ENCODE measurements at places on chromosomes 2 and 18. TPM values are rescaled to one million over a fixed set of nuclear protein-coding genes. Genes with fewer than 3 reads are reported as not detected.

- H3K27me3 ChIP-seq: no peaks in the 10 kb centered on the region
- no peak overlapping the region for H3K4me3 ChIP-seq
- H3K4me1 ChIP-seq: peaks cover 32% of the 10 kb centered on the region
- DNase-seq: no peak
- peak overlapping the region; percentile 78 for H3K27ac ChIP-seq
- no peaks in the 10 kb centered on the region for H3K36me3 ChIP-seq
Observed at GRCh38 chr2:240250150-240250984, 109.9 kb upstream of the OTOS start.

- H3K27ac ChIP-seq: no peak overlapping the region
- no peaks in the 10 kb centered on the region for H3K27me3 ChIP-seq
- H3K4me1 ChIP-seq: peaks cover 8% of the 10 kb centered on the region
- H3K4me3 ChIP-seq: no peak overlapping the region
- no peak for DNase-seq
Observed at GRCh38 chr18:37440206-37440605, 125.4 kb downstream of the CELF4 start.

DNA sequence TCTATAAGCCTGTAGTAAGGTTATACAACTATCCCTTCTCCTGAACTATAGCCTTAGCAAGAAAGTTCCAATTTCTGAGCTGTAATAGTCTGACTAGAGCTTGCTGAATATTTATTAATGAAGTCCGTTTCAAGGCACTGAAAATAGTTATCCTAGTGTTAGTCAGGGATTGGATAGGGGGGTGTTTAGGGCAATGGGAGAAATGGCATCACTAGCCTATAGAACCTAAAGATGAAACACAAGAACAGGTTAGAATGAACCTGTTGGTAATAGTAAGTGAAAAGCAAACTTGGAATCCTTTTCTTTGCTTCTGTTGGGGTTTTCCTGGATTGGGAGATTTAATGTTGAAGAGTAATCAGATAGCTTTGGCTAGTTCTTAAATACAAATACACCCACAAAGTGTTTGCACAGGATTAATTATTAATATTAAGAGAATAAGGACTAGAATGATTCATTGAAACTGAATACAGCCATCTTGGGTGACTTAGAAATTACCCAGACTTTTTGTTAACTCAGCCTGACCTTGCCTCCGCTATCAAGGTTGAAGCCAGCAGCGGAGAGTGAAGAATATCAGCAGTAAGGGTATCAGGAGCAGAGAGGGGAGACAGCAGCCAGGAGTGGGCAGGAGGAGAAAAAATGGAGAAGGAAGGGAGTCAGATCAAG lies 14.4 kb downstream of the CCNT2 start:
- no peaks in the 10 kb centered on the region for H3K36me3 ChIP-seq
- H3K27me3 ChIP-seq: no peaks in the 10 kb centered on the region
- no peaks in the 10 kb centered on the region for H3K4me1 ChIP-seq

DNA sequence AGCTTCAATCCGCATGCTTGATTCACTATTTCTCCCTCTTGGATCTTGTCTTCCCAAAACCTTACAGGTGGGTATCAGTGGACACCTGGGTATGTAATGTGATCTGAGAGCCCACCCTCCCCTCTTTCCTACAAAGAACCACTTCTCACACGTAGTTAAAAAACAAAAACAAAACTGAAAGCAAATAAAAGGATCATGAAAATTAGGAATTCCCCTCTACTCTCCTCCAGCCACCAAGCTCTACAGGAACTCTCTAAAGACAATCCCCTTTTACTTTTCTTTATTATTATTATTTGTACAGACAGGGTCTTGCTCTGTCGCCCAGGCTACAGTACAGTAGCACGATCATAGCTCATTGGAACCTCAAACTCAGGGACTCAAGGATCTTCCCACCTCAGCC lies 40.8 kb upstream of the MYO1B start:
- no peaks in the 10 kb centered on the region for H3K27me3 ChIP-seq
- H3K36me3 ChIP-seq: no peaks in the 10 kb centered on the region
- H3K4me3 ChIP-seq: no peak overlapping the region
- DNase-seq: no peak
- H3K4me1 ChIP-seq: no peaks in the 10 kb centered on the region
- H3K27ac ChIP-seq: no peak overlapping the region

- no peaks in the 10 kb centered on the region for H3K27me3 ChIP-seq
- no peaks in the 10 kb centered on the region for H3K36me3 ChIP-seq
Observed at GRCh38 chr2:195531754-195532153, 125.3 kb upstream of the SLC39A10 start.

- no peaks in the 10 kb centered on the region for H3K36me3 ChIP-seq
- no peak for DNase-seq
- no peak overlapping the region for H3K27ac ChIP-seq
Observed at GRCh38 chr2:231732604-231733003, 24.3 kb downstream of the PTMA start.

DNA sequence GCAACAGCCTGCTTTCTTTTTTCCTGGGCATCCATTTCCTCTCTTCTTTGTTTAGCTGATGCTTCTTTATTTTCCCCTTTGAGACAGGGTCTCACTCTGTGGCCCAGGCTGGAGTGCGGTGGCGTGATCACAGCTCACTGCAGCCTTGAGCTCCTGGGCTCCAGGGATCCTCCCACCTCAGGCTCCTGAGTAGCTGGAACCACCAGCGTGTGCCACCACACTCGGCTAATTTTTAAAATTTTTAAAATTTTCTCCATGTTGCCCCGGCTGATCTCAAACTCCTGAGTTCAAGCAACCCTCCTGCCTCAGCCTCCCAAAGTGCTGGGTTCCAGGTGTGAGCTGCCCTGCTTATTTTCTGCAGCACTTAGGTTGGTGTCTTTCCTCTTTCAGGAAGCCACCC lies 58.7 kb downstream of the NTSR2 start:
- H3K4me3 ChIP-seq: no peak overlapping the region
- no peaks in the 10 kb centered on the region for H3K36me3 ChIP-seq
- no peak overlapping the region for H3K27ac ChIP-seq
- no peak for DNase-seq

DNA sequence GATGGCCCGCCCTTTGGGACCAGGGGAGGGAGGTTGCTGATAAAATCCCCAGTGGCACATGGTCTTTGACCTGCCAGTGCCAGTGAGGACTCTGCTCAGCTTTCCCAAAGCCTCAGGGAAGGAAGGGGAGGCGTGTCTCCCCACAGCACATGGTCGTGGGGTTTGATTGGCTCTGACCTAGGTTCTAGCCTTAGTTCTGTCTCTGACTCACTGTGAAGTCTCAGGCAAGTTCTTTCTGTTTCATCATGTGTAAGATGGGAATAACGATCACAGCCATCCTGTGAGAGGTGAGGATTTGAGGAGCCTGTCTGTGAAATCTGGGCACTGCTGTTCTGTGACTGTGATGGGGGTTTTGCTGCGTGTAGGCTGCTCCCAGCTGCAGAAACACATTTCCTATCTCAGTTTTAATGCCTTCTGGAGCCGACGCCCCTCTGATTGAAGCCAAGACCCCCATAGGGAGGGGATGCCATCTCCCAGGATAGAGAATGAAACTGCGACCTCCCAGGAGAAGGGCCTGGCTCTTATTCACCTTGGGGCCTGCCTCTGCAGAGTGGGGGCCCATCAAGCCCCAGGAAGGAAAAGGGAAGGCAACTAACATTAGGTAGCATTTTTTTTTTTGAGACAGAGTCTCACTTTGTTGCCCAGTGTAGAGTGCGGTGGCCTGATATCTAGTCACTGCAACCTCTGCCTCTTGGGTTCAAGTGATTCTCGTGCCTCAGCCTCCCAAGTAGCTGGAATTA lies 84.0 kb downstream of the DDX1 start:
- no peaks in the 10 kb centered on the region for H3K36me3 ChIP-seq
- no peaks in the 10 kb centered on the region for H3K27me3 ChIP-seq
- peaks cover 3% of the 10 kb centered on the region for H3K4me1 ChIP-seq
- no peak overlapping the region for H3K4me3 ChIP-seq
- no peak for DNase-seq
- no peak overlapping the region for H3K27ac ChIP-seq

- no peaks in the 10 kb centered on the region for H3K36me3 ChIP-seq
- no peaks in the 10 kb centered on the region for H3K27me3 ChIP-seq
- no peak for DNase-seq
- H3K4me1 ChIP-seq: no peaks in the 10 kb centered on the region
Observed at GRCh38 chr2:39448169-39448502, 11.1 kb upstream of the MAP4K3 start.

DNA sequence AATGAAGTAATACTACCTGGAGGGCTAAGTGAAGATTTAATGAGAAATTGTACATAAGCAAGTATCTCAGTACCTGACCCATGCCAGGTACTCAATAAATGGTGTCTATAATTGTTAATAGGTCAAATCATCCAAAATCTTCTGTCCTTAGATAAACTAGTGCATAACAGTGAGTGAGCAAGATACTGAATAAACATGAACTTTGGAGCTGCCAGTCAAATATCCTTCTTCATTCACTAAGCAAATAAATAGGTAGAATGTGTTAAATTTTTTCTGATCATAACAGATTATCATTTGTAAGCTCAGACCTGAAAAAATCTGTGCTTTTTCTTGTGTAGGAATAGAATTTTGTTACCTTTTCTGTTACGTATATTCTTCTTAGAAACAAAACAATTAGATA lies 39.6 kb downstream of the RAB3GAP1 start:
- no peak for DNase-seq
- H3K4me1 ChIP-seq: no peaks in the 10 kb centered on the region
- H3K27me3 ChIP-seq: no peaks in the 10 kb centered on the region

GRCh38 chr2:85854897-85855296 lies 33.9 kb downstream of the ST3GAL5 start:
- H3K4me3 ChIP-seq: no peak overlapping the region
- H3K36me3 ChIP-seq: peaks cover 16% of the 10 kb centered on the region
- DNase-seq: no peak

LOXHD1 gene
- total RNA-seq: 0.19 TPM

YPEL5 gene
- 34.1 TPM for total RNA-seq

GKN2 gene
- not detected for total RNA-seq

R3HDM1 gene
- total RNA-seq: 13.4 TPM

ANKRD30B gene
- not detected for total RNA-seq

MPPE1 gene
- 13.9 TPM for total RNA-seq

CFAP221 gene
- total RNA-seq: not detected
